ENCODE measurements at places on chromosomes 12 and 14.

- no peak for DNase-seq
Observed at GRCh38 chr12:132379576-132379975, 50.2 kb upstream of the GALNT9 start.

GRCh38 chr14:19775587-19775986 lies 2.3 kb downstream of the OR4M1 start:
- DNase-seq, result no peak

GRCh38 chr12:101074940-101075680 lies 134.9 kb downstream of the SLC5A8 start:
- DNase-seq, result no peak

- peak; percentile 84 for DNase-seq
Observed at GRCh38 chr14:88005978-88006851, 1.3 kb downstream of the GPR65 start.

- no peak for DNase-seq
Observed at GRCh38 chr12:132766380-132767085, 4.9 kb upstream of the ANKLE2 start.

DNA sequence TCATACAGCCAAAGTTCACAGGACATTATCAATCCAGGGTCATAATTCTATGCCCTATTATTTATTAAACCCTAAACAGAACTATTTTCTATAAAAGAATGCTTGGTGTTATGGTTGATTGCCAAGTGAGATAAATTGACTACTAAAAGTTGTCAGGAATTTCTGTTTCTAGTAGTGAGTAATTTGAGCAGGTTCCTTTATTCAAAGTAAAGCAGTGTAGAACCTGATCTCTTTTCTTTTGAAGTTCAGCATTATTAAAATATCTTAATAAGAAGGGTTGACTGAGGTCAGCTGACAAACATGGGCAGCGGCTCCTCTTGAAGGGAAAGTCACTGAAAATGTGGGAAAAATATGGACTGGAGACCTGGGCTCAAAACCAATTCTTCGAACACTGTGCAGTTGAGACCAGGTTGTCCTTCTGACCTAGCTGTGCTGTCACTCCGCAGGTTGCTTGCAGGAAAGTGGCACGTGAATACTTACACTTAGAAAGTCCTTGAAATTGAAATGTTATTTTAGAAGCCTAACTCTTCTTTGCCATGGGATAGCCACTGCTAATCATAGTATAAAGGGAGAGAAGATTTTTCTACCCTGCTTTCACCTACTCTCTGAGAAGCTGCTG lies 141.0 kb downstream of the RASSF9 start:
- DNase-seq, result no peak

DNA sequence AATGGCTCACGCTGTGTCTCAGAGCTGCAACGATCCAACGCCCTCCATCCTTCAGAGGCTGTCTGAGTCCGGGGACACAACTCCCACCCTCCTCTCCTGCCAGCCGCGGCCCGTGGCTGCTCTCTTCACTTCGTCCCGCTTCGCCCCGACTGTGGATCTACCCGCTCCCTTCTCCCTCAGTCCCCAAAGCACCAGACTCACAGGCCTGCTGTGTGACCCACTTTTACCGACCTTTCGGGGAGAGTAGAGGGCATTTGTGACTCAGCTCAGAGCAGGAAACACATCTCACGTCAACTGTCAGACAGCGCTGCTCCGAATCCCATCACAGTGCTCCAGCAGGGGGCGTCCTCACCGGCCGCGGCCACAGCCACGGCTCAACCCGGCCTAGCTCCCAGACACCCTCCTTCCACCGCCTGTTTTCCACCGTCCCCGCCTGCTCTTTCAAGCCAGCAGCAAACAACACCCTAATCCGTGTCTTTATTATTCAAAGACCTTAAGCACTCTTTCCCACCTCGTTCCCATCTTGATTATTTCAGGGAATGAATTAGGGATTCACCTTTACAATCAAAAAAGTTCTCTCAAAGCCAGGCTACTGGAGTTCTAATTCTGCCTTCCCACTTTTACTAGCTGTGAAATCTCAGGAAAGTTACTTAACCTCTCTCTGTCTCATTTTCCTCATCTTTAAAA lies 5.0 kb upstream of the AQP2 start:
- peak; percentile 82 for DNase-seq

DNA sequence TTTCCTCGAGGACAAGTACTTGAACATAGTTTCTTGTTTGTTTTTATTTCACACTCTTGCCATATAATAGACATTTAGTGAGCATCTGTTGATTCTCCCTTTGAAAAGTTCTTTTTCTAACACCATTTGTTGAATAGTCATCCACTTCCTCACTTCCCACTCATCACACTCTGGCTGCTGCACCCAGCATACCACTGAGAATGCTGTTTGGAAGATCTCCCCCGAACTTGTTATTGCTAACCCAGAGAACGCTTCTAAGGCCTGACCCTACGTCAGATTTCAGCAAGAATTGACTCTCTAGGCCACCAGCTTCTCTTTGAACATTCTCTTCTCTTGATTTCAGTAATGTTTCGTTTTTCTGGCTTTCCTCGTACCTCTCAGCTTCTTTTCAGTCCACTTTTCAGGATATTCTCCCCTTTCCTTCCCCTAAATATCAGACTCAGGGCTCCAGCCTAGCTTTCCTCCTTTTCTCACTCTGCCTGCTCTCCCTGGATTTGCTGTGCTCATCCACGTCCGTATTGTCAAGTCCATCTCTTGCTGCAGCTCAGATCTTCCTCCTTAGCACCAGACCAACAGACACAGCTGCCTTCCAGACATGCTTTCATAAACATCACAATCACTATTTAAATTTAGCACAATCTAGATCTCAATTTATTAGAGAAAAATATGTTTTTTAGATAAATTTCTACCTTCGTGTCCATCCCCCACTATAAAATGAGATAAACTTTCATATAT lies 94.0 kb upstream of the SLC38A4 start:
- no peak for DNase-seq

- no peak for DNase-seq
Observed at GRCh38 chr14:20671597-20672283, 12.6 kb upstream of the RNASE4 start.

- no peak for DNase-seq
Observed at GRCh38 chr14:74577247-74577947, 34.6 kb downstream of the LTBP2 start.

GRCh38 chr14:85250414-85251189 lies 279.3 kb upstream of the FLRT2 start:
- DNase-seq, result no peak

GRCh38 chr12:48414021-48414420 lies 58.3 kb upstream of the ANP32D start:
- DNase-seq, result no peak

DNA sequence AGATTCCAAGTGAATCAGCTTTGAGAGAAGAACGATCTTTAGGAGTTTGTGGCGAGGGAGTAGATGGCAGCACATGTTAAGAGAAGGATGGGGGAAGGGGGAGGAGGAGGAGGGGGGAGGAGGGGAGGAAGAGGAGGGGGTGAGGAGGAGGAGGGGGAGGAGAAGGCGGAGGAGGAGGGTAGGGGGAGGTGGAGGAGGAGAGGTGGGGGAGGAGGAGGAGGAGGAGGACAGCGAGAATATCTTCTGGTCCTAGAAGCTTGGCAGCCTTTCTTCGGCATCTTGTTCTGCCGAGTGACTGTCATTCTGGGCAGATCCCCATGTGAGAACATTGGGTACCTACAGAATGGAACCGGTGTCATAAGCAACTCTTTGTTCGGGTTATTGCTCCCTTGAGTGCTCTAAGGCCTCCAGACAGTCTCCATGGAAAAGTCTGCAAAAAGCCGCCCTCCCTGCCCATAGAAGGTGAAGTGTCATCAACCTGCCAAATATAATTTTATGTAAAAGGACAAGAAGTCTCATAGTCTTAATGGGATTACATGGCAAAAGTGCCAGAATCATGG lies 6.9 kb downstream of the RFC5 start:
- DNase-seq, result no peak

DNA sequence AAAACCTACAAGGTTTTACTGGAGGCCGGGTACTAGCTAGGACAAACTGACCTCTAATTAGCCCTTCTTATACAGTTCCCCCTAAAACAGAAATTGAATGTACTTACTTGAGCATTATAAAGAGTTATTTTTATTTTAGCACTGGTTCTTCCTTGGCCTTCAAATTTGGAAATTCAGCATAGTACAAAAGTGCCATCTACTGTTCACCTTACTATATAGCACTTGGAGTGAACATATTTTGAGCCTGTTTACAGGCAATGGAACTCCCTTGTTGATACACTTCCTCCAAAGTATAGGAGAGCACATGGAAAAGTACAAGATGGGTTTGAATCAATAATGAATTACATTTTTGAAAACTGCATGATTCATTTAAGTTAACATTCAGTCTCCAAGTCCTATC lies 3.9 kb upstream of the POC1B start:
- peak; percentile 69 for DNase-seq

- DNase-seq, result peak; percentile 13
Observed at GRCh38 chr12:56165369-56165768, 7.2 kb downstream of the MYL6 start.

DNA sequence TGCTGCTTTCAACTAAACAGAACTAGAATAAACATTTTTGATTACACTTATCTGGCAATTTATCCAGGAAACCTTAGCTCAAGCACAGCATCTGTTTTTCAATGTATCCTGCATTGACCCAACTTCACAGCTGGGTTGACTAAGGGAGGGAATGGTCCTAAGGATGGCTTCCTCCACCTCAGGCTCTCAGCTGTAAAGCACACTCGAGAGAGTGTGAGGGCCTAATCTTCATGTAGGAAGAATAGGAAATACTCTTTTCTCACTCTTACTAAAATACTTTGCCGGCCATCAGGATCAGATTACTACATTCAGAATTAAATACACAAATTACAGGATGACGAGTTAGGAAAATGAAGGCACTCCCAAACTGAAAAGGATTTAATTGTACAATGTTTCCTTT lies 7.2 kb downstream of the SETD3 start:
- no peak for DNase-seq

GRCh38 chr14:73823339-73823885 lies 28.2 kb upstream of the PTGR2 start:
- DNase-seq, result no peak

GRCh38 chr12:103503546-103504480 lies 8.0 kb upstream of the C12orf42 start:
- peak; percentile 67 for DNase-seq

- DNase-seq, result no peak
Observed at GRCh38 chr12:22473212-22473611, 71.1 kb downstream of the C2CD5 start.

DNA sequence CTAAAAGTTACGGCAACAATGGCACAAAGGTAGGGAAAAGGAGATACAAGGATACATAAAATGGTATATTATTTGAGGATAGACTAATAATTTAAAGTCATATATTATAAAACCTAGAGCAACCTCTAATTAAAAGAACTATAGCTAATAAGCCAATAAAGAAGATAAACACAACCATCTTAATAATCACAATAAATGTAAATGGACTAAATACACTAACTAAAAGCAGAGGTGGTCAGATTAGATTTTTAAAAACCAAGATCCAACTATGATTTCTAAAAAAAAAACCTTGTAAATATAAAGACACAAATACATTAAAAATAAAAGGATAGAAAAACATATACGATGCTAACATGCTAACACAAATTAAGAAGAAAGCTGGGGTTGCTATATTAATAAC lies 10.7 kb upstream of the LLPH start:
- no peak for DNase-seq

GRCh38 chr12:65867394-65867793 lies 43.1 kb downstream of the HMGA2 start:
- no peak for DNase-seq
